Osteocyte (in vitro differentiated cells): ENCODE measurements at places on chromosomes 5 and 9. TPM values are rescaled to one million over a fixed set of nuclear protein-coding genes. Genes with fewer than 3 reads are reported as not detected.

- H3K36me3 ChIP-seq = no peaks in the 10 kb centered on the region
- no peak for DNase-seq
These were observed 84.9 kb upstream of the SHB start for GRCh38 chr9:38153910-38154291.

The LHX3 gene
- total RNA-seq = not detected in 2 replicates

The SMARCA2 gene
- total RNA-seq = 110 and 115 TPM in 2 replicates

- H3K27ac ChIP-seq = no peak overlapping the region
- DNase-seq = no peak
- H3K4me3 ChIP-seq = no peak overlapping the region
- H3K36me3 ChIP-seq = no peaks in the 10 kb centered on the region
- no peaks in the 10 kb centered on the region for H3K27me3 ChIP-seq
- H3K4me1 ChIP-seq = peaks cover 31% of the 10 kb centered on the region
These were observed 190.5 kb downstream of the PIK3R1 start for GRCh38 chr5:68405784-68406743.

GRCh38 chr5:142343531-142343930 lies 18.7 kb upstream of the SPRY4 start:
- H3K36me3 ChIP-seq = peaks cover 15% of the 10 kb centered on the region
- no peak for DNase-seq
- no peak overlapping the region for H3K27ac ChIP-seq
- no peaks in the 10 kb centered on the region for H3K27me3 ChIP-seq
- no peaks in the 10 kb centered on the region for H3K4me1 ChIP-seq

- no peak overlapping the region for H3K4me3 ChIP-seq
- no peak for DNase-seq
- H3K36me3 ChIP-seq = peaks cover 29% of the 10 kb centered on the region
- no peak overlapping the region for H3K27ac ChIP-seq
These were observed 17.6 kb downstream of the P4HA2 start for GRCh38 chr5:132209901-132210545.

DNA sequence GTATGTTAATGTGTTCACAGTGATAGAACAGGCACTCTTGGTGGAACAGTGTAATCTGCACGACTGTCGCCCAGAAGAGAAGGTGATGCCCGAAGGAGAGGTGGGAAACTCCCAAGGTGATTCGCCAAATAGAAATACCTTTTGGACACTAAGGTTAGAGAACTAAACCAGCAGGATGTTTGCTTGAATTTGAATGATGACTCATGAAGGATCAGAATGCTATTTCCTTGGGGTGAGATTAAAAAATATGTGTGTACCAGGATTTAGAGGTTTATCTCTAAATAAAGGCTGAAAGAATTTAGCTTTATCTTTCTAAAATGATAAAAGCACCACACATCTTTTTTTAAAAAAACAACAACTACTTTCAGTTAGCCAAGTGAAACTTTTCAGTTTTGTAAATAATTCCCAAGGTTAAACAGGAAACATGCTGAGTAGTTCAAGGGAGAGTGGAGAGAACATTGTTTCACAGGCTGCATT lies 297.4 kb upstream of the TAS2R1 start:
- peaks cover 4% of the 10 kb centered on the region for H3K36me3 ChIP-seq
- H3K4me1 ChIP-seq = peaks cover 21% of the 10 kb centered on the region
- no peaks in the 10 kb centered on the region for H3K27me3 ChIP-seq
- H3K27ac ChIP-seq = no peak overlapping the region
- H3K4me3 ChIP-seq = no peak overlapping the region

- H3K27me3 ChIP-seq = no peaks in the 10 kb centered on the region
- DNase-seq = no peak
- H3K36me3 ChIP-seq = no peaks in the 10 kb centered on the region
- no peaks in the 10 kb centered on the region for H3K4me1 ChIP-seq
- no peak overlapping the region for H3K4me3 ChIP-seq
These were observed 250.1 kb downstream of the MAT2B start for GRCh38 chr5:163755505-163755904.

GRCh38 chr9:133758228-133758627 lies 20.1 kb upstream of the SARDH start:
- H3K36me3 ChIP-seq = peaks cover 2% of the 10 kb centered on the region
- no peaks in the 10 kb centered on the region for H3K4me1 ChIP-seq

GRCh38 chr5:135589152-135589551 lies 10.4 kb upstream of the CXCL14 start:
- peaks cover 28% of the 10 kb centered on the region for H3K27me3 ChIP-seq
- DNase-seq = no peak
- no peaks in the 10 kb centered on the region for H3K36me3 ChIP-seq
- no peak overlapping the region for H3K27ac ChIP-seq
- H3K4me1 ChIP-seq = no peaks in the 10 kb centered on the region
